ENCODE measurements at places on chromosomes 16 and 17.
A peak's percentile ranks its signal among the peaks of the same experiment; 100 is the strongest.

GRCh38 chr16:53881371-53881770 is 177.4 kb downstream of the FTO start:
- DNase-seq, result no peak

DNA sequence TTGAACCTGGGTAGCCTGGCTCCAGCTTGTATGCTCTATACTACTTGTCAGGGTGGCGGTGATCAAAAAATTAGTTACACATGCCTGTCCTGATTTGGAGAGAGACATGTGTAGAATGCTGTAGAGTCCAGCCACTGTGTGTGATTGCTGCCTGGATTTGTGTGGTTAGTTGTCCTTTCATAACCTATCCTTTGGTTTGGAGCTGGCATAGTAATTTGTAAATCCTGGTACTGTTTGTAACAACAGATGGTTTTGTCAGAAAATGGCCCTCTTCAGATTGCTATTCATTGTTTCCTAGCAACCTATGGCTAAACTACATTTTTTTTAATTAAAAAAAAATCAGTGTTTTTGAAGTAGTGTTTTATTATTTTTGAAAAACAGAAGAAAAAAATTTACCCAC is 30.5 kb downstream of the ETV4 start:
- no peak for DNase-seq

GRCh38 chr17:36128411-36128978 is 24.9 kb downstream of the CCL4 start:
- DNase-seq, result no peak

DNA sequence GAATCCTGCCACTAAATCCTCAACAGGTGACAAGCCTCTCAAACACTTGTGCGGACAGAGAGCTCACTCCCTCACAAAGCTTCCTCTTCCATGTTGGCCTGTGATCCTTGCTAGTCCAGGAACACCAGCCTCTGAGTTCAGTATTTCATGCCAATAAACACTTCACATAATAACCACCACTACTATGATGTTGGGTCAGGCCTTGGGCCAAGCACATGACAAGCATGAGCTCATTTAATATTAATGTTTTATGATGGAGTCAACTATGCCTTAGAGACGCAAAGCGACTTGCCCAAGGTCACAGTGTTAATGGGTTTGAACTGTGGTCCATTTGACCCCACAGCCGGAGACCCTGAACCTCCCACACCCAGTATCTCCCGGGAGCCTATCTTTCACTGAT is 129.1 kb downstream of the GAS7 start:
- peak; percentile 24 for DNase-seq

- DNase-seq, result no peak
These were observed 157.3 kb downstream of the VPS53 start for GRCh38 chr17:557371-557770.

DNA sequence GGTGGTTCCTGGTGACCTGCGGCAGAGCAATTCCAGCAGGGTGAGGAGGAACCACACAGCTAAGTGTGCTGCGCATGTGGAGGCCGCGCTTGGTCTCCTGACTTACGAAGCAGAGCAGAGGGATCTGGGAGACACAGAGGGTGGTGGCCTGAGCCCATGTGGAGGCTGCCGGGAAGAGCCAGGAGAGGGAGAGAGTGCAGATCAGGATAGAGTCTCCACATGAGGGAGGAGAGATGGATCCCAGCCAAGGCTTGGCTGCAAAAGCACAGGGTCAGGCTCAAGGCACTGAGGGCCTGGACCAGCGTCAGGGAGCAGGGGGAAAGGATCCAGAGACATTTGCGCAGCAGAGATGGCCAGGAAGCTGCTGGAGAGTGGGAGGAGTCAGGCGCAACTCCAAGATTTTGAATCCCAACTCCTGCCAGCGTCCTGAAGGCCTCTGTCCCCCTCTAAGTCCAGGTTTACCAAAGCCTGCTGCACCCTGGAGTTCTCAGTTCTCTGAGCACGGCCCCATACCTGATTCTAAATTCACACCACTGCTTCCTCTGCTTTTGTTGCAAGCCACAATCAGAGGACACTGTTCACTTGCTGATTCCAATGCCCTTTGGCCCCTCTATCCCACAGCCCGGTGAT is 11.3 kb upstream of the MLLT6 start:
- peak; percentile 72 for DNase-seq

DNA sequence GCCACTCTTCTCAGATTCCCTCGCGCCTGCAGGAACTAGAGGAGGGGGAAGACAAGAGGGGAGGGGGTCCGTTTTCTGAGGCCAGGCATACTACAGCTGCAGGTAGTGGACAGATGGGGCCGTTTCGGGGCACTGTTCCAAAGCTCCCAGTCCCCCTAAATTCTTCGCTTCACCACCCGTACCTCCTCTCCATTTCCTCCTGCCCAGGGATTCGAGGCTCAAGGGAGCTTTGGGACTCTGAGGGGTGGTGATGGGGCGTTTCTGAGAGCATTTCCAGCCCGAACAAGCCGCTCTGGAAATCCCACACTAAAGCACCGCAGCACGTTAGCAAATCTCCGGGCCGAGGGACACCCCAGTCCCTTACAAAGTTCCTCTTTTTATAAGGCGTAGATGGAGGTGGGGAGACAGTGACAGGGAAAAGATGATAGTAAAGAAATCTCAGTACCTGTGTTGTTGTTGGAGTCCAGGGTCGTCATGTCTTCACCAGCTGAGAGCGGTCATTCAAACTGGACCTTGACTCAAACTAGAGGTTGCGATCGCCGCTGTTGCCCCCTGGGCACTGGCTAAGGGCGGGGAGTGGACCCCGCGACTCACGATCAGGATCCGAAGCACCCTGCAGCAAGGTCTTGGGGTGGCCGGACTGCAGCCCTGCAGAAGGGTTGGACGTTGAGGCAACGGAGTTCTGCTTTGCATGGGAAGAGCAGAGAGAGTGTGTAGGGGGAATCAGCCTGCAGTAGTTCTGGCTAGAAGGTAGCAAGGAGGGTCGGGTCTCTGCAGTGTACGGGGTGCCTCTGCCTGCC is 570 bp downstream of the NR1D1 start:
- DNase-seq, result no peak
